SJCRH30 (cell line): ENCODE measurements at places on chromosomes 12 and 14. TPM values are rescaled to one million over a fixed set of nuclear protein-coding genes. Genes with fewer than 3 reads are reported as not detected.

The ZCRB1 gene
- total RNA-seq, result 68.0 and 73.7 TPM in 2 replicates

The FKBP3 gene
- total RNA-seq, result 104 and 120 TPM in 2 replicates

The ACSS3 gene
- total RNA-seq, result 19.5 and 24.4 TPM in 2 replicates

The ACAD10 gene
- total RNA-seq, result 10.1 and 11.5 TPM in 2 replicates

The CMKLR1 gene
- total RNA-seq, result 0.04 TPM in 1 of 2 replicates, not detected in the other

The DCTN2 gene
- 63.5 and 83.3 TPM in 2 replicates for total RNA-seq

The SLC4A8 gene
- total RNA-seq, result under 0.01 and 0.08 TPM in 2 replicates

The TAS2R46 gene
- total RNA-seq, result 1.2 and 2.3 TPM in 2 replicates

The DYRK2 gene
- total RNA-seq, result 51.6 and 58.2 TPM in 2 replicates

The SIX6 gene
- total RNA-seq, result not detected in 2 replicates

The CLBA1 gene
- 2.6 and 3.0 TPM in 2 replicates for total RNA-seq

The CRACR2A gene
- total RNA-seq, result 14.3 and 16.1 TPM in 2 replicates

The NEDD8 gene
- 296 and 300 TPM in 2 replicates for total RNA-seq

The VAMP1 gene
- 7.3 and 8.0 TPM in 2 replicates for total RNA-seq

The WSCD2 gene
- total RNA-seq, result not detected in 2 replicates

DNA sequence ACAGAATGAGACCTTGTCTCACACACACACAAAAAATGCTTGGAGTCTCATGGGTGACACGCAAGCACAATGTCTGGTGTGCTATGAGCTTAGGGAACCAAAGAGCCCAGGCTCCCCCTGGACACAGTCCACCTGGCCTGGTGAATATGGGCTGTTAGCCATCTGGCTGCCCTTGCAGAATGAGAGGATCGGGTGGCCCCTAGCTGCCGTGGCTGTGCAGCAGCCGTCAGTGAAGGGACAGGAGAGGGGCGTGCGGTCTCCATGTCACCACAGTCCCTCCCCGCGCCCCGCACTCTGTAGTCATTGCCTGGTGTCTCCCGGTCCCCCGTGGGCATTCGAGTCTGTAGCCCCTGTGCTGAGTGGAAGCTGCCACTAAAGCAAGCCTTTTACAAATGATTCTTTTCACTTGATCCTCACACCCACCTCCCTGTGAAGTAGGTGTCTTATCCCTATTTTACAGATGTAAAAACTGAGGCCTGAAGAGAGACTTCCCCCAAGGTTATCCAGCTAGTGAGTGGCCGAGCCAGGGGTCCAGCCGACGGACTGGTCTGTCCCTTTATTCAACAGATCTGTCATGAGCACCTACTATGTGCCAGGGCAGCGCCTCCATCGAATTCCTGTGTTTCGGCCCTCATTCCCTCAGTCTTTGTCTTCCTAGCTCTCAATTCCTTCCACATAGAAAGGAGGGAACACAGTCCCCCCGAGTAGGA is 18.8 kb downstream of the MVK start:
- DNase-seq, result no peak
- H3K4me1 ChIP-seq, result peaks cover 14% of the 10 kb centered on the region
- no peak overlapping the region for H3K27ac ChIP-seq
- H3K36me3 ChIP-seq, result no peaks in the 10 kb centered on the region; the same call in 1 of the 2 replicates
- no peak overlapping the region for H3K4me3 ChIP-seq

- H3K36me3 ChIP-seq, result peaks cover 17% of the 10 kb centered on the region
- no peak overlapping the region for H3K27ac ChIP-seq
- no peak for DNase-seq
Measured at GRCh38 chr12:54338698-54339296, 13.9 kb downstream of the COPZ1 start.

DNA sequence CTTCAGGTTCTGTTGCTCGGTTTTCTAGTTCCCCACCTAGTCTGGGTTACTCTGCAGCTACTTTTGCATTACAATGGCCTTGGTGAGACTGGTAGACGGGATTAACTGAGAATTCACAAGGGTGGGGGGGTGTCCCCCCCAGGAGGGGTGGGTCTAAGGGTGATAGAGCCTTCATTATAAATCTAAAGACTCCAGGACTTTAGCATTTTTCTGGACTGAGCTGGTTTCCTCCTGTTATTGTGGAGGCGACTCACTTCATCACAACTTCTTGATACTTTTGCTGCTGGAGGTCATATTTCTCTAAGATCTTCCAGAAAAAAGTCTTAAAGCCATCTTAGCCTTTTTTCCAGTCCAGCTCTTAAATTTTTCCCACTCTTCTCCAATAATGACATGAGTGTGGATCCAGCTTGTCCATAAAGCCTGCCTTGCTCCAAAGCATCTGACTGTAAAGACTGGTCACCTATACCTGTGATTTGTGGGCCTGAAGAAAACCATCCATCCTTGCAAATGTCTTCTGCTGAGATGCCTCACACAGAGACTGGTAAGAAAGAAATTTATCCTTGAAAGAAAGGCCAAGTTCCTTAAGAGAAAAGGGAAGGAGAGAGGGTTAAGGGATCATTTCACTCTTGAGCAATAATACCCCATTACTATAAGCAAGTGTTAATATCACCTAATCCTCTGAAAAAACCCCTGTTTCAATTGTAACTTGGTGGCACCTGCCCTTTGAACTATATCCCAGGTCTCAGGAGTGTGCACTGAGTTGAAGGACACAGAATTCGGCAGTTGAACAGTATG is 19.7 kb upstream of the SLC2A14 start:
- no peaks in the 10 kb centered on the region for H3K4me1 ChIP-seq
- DNase-seq, result no peak
- H3K4me3 ChIP-seq, result no peak overlapping the region
- no peak overlapping the region for H3K27ac ChIP-seq

- no peaks in the 10 kb centered on the region for H3K36me3 ChIP-seq
- no peak overlapping the region for H3K4me3 ChIP-seq
Measured at GRCh38 chr12:65276916-65277530, 1.5 kb upstream of the MSRB3 start.

- H3K36me3 ChIP-seq, result no peaks in the 10 kb centered on the region
- no peak overlapping the region for H3K4me3 ChIP-seq
- no peak for DNase-seq
- peaks cover 93% of the 10 kb centered on the region for H3K27me3 ChIP-seq
Measured at GRCh38 chr12:57027011-57027804, 10.9 kb upstream of the TAC3 start.

- DNase-seq, result no peak
- peaks cover 34% of the 10 kb centered on the region for H3K4me1 ChIP-seq
- H3K27me3 ChIP-seq, result no peaks in the 10 kb centered on the region
- H3K4me3 ChIP-seq, result no peak overlapping the region
Measured at GRCh38 chr12:94717656-94718055, 67.3 kb upstream of the TMCC3 start.

- H3K36me3 ChIP-seq, result no peaks in the 10 kb centered on the region
- DNase-seq, result peak; percentile 41
- H3K27me3 ChIP-seq, result no peaks in the 10 kb centered on the region
- H3K27ac ChIP-seq, result no peak overlapping the region
Measured at GRCh38 chr12:100842156-100842555, 47.6 kb downstream of the ANO4 start.

- no peak overlapping the region for H3K4me3 ChIP-seq
- H3K4me1 ChIP-seq, result no peaks in the 10 kb centered on the region
- H3K27me3 ChIP-seq, result no peaks in the 10 kb centered on the region; the same call in 1 of the 2 replicates
- no peak overlapping the region for H3K27ac ChIP-seq
Measured at GRCh38 chr12:104930388-104931326, 27.4 kb downstream of the SLC41A2 start.

DNA sequence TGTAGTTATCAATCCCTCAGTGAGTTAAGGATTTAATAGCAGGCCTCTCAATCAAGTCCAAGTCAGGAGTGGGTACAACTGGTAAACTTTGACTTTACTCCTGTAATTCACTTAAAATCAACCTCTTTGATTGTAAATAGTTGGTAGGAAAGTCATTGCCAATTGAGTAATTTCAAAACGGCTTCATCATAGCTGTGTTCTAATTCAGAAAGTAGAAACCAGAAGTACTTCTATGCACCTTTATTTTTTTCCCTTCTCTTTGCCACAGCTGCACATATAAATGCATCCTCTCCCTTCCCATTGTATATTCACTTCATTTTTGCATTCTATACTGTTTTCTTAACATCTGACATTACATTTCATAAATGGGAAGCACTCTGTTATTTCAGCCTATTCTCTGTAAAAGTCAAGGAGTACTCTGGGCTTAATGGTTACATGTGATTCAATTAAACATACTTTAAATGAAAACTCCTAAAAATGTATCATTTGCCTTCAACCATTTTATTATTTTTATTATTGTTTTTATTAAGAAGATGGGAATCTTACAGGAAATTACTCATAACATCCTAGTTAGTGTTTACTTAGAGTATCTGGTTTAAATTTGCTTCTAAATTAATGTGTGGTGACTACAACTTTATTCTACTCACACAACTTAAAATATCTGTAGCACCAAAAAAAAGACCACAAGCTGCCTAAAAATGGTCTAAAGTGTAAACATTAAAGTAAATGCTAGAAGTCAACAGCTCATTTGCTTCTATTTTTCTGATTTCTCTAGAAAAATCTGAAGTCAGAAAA is 171.2 kb downstream of the CEP128 start:
- no peaks in the 10 kb centered on the region for H3K4me1 ChIP-seq
- no peak for DNase-seq
- no peaks in the 10 kb centered on the region for H3K36me3 ChIP-seq
- H3K4me3 ChIP-seq, result no peak overlapping the region
- no peaks in the 10 kb centered on the region for H3K27me3 ChIP-seq

GRCh38 chr14:75264036-75264435 is 14.6 kb upstream of the FOS start:
- H3K36me3 ChIP-seq, result no peaks in the 10 kb centered on the region
- DNase-seq, result no peak
- no peaks in the 10 kb centered on the region for H3K27me3 ChIP-seq
- H3K4me3 ChIP-seq, result no peak overlapping the region
- peaks cover 13% of the 10 kb centered on the region for H3K4me1 ChIP-seq
- H3K27ac ChIP-seq, result no peak overlapping the region

- H3K4me1 ChIP-seq, result no peaks in the 10 kb centered on the region
- no peaks in the 10 kb centered on the region for H3K36me3 ChIP-seq
- no peaks in the 10 kb centered on the region for H3K27me3 ChIP-seq
- no peak overlapping the region for H3K27ac ChIP-seq
- H3K4me3 ChIP-seq, result no peak overlapping the region
Measured at GRCh38 chr14:64787619-64788018, 83.4 kb downstream of the PLEKHG3 start.

- H3K4me3 ChIP-seq, result no peak overlapping the region
- H3K36me3 ChIP-seq, result no peaks in the 10 kb centered on the region
- H3K27me3 ChIP-seq, result no peaks in the 10 kb centered on the region
- no peak overlapping the region for H3K27ac ChIP-seq
- H3K4me1 ChIP-seq, result no peaks in the 10 kb centered on the region
- no peak for DNase-seq
Measured at GRCh38 chr12:108400056-108400455, 60.9 kb upstream of the CMKLR1 start.

- H3K27me3 ChIP-seq, result no peaks in the 10 kb centered on the region
- no peak overlapping the region for H3K4me3 ChIP-seq
- no peaks in the 10 kb centered on the region for H3K36me3 ChIP-seq
Measured at GRCh38 chr12:84124211-84124610, 788.4 kb downstream of the SLC6A15 start.

- H3K27ac ChIP-seq, result no peak overlapping the region
Measured at GRCh38 chr12:3463921-3464320, 27.1 kb upstream of the PRMT8 start.

- peak; percentile 21 for DNase-seq
- H3K4me1 ChIP-seq, result no peaks in the 10 kb centered on the region
- H3K4me3 ChIP-seq, result peak overlapping the region; percentile 69
- H3K27me3 ChIP-seq, result no peaks in the 10 kb centered on the region
Measured at GRCh38 chr14:75295061-75295461, 16.4 kb downstream of the FOS start.

GRCh38 chr12:29241821-29242591 is 92.9 kb downstream of the FAR2 start:
- peak; percentile 73 for DNase-seq
- peaks cover 36% of the 10 kb centered on the region for H3K4me1 ChIP-seq
- H3K4me3 ChIP-seq, result peak overlapping the region; percentile 7; the same call in 1 of the 2 replicates
- H3K27ac ChIP-seq, result peak overlapping the region; percentile 69
- no peaks in the 10 kb centered on the region for H3K27me3 ChIP-seq

GRCh38 chr14:105196265-105196960 is 15.3 kb upstream of the NUDT14 start:
- H3K36me3 ChIP-seq, result no peaks in the 10 kb centered on the region
- 0 out of 2 replicates have a peak, but pooled peaks cover 3% of the 10 kb centered on the region for H3K27me3 ChIP-seq
- H3K4me1 ChIP-seq, result peaks cover 38% of the 10 kb centered on the region; the same call in 1 of the 2 replicates
- H3K4me3 ChIP-seq, result peak overlapping the region; percentile 22
- no peak for DNase-seq

DNA sequence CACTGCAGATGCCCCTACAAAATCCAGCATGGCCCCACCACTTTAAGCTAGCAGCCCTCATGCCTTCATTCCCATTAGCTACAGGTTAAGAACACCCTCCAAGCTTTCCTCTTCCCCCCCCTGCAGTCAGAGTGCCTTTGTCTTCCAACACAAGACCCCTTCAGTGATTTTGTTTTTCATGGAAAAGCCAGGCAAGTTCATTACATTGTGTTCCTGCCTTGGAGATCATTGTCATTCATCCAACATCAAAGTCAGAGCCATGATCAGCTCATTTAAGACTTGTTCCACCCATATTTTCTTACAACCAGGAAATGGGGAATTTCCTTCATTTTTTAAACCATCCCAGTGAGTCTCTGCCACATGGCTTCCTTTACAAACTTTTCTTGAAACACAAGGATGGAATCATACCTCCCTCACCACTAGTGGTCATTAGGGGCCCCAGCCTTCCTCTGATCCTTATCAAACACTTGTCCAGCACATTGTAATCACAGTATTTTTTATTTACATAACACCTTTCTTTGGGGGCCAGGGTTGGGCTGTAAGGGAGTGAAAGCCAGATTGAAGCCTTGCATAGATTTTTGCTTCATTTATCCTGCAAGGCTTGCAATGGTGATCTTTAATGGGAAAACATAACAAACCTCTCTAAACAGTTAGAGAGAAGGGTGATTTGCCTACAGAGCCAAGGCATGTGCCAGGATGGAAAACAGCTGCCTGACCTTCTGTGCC is 765.3 kb downstream of the MED13L start:
- no peak for DNase-seq
- no peaks in the 10 kb centered on the region for H3K36me3 ChIP-seq
- H3K4me1 ChIP-seq, result no peaks in the 10 kb centered on the region
- H3K27me3 ChIP-seq, result no peaks in the 10 kb centered on the region
- H3K27ac ChIP-seq, result no peak overlapping the region
- no peak overlapping the region for H3K4me3 ChIP-seq

DNA sequence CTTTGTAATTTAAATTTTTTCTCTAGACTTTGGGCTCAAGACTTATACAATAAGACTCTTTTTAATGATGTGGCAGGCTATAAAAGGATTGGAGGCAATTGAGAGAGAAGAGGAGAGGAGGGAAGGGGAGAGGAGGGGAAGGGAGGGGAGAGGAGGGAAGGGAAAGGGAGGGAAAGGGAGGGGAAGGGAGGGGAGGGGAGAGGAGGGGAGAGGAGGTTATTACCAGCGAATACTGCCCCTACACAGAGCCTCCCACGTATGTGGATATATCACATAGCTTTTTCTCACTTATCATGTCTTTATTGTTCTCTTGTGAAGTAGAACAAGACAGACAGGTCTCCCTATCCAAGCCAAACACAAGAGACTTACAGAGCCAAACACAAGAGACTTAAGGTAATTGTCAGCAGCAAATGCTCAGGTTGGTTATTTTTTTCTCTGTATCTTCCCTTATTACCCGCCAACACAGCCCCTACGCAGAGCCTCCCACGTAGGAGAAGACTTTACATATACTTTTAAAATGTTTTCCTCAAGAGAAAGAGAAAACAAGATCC is 63.1 kb downstream of the DRAM1 start:
- H3K4me1 ChIP-seq, result peaks cover 5% of the 10 kb centered on the region; the same call in 1 of the 2 replicates
- no peaks in the 10 kb centered on the region for H3K36me3 ChIP-seq
- H3K27me3 ChIP-seq, result no peaks in the 10 kb centered on the region
- no peak overlapping the region for H3K27ac ChIP-seq
- no peak overlapping the region for H3K4me3 ChIP-seq

GRCh38 chr12:115623764-115624334 is 653.6 kb downstream of the MED13L start:
- H3K4me3 ChIP-seq, result no peak overlapping the region
- H3K4me1 ChIP-seq, result no peaks in the 10 kb centered on the region
- no peaks in the 10 kb centered on the region for H3K27me3 ChIP-seq
- no peak overlapping the region for H3K27ac ChIP-seq
